ENCODE measurements at places on chromosomes 11 and 22. TPM values are rescaled to one million over a fixed set of nuclear protein-coding genes. Genes with fewer than 3 reads are reported as not detected.

APOA4 gene
- not detected for total RNA-seq

GAL3ST3 gene
- total RNA-seq, result not detected

TSPAN32 gene
- total RNA-seq, result 81.8 TPM

RTN4R gene
- total RNA-seq, result 0.36 TPM

FAM180B gene
- total RNA-seq, result 0.92 TPM

CD248 gene
- 3.3 TPM for total RNA-seq

MMP12 gene
- total RNA-seq, result not detected

Data from CD4-positive, alpha-beta T cell (primary cell).